ENCODE measurements at places on chromosomes 5 and 9.

DNA sequence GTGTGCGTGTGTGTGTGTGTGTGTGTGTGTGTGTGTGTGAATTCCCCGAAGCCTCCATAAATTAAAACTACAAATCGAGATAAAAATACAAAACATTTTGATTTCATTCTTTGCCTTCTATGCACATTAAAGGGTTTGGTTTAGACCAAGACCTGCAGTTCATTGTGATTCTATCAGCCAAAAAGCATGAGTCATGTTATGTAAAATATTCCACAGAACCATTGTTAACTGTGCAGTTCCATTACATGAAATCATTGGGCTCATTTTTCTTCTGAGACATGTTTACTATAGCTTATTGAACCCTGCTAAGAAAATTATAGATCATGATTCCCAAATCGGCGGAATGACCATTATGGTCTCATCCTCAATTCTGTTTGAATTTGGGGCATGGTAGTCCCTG lies 11.7 kb downstream of the CAVIN4 start:
- no peak for DNase-seq

DNA sequence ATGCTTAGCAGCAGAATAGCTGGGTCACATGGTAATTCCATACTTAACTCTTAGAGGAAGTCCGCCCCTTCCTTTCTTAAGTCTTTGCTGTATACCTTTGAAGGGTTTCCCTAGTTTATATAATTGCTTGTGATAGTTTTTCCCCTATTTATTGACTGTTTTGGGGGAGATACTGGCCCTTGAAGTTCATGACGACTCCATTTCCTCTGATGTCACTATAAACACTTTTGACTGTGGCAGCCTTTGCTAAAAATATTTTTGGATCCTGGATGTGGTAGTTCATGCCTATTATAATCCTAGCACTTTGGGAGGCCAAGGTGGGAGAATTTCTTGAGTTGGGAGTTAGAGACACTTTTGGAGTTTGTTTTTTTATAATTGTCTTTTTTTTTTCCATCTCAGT lies 38.4 kb downstream of the NSD1 start:
- DNase-seq, result no peak

GRCh38 chr5:132433141-132433540 lies 57.4 kb downstream of the IRF1 start:
- DNase-seq, result no peak

- DNase-seq, result no peak
Measured at GRCh38 chr5:116404792-116405191, 169.8 kb downstream of the SEMA6A start.

- no peak for DNase-seq
Measured at GRCh38 chr9:112033237-112034215, 136.9 kb downstream of the UGCG start.

Measured in GM12892 (cell line).